Neural progenitor cell (in vitro differentiated cells): ENCODE measurements at places on chromosomes 2 and 18. TPM values are rescaled to one million over a fixed set of nuclear protein-coding genes. Genes with fewer than 3 reads are reported as not detected.

DNA sequence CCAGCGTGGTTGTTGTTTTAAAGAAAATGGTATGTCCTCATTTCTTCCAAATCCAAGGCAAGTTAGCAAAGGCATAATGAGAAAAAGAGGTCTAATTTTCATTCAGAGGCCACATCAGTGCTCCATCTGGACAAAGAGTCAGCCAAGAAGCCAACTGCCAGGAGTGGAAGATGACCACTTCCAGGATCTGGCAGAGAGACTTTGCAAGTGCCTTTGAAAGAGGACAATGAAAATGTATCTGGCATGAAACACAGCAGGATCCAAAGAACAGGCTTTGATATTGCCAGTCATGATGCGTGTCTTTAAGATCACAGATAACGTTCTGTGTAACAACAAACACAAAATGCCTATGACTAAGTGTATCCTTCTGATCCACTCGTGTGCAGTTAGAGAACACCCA, 82.8 kb downstream of the AFF3 start:
- no peaks in the 10 kb centered on the region for H3K27me3 ChIP-seq
- no peak for DNase-seq
- no peak overlapping the region for H3K27ac ChIP-seq
- no peaks in the 10 kb centered on the region for H3K36me3 ChIP-seq
- H3K4me3 ChIP-seq: no peak overlapping the region

GRCh38 chr2:98608962-98609604, 694 bp downstream of the UNC50 start:
- H3K36me3 ChIP-seq: peaks cover 4% of the 10 kb centered on the region
- H3K27me3 ChIP-seq: no peaks in the 10 kb centered on the region
- H3K4me1 ChIP-seq: peaks cover 12% of the 10 kb centered on the region
- peak overlapping the region; percentile 82 for H3K4me3 ChIP-seq
- H3K27ac ChIP-seq: peak overlapping the region; percentile 72

GRCh38 chr2:222136106-222136630, 162.6 kb downstream of the PAX3 start:
- no peaks in the 10 kb centered on the region for H3K27me3 ChIP-seq
- H3K36me3 ChIP-seq: no peaks in the 10 kb centered on the region
- H3K27ac ChIP-seq: no peak overlapping the region
- DNase-seq: peak; percentile 23

GRCh38 chr2:8589721-8590120, 92.1 kb upstream of the ID2 start:
- H3K4me3 ChIP-seq: no peak overlapping the region
- H3K36me3 ChIP-seq: no peaks in the 10 kb centered on the region
- no peaks in the 10 kb centered on the region for H3K4me1 ChIP-seq
- peaks cover 12% of the 10 kb centered on the region for H3K27me3 ChIP-seq
- H3K27ac ChIP-seq: no peak overlapping the region
- DNase-seq: no peak

The MDH1B gene
- 3.7 and 3.9 TPM in 2 replicates for total RNA-seq

The USP34 gene
- total RNA-seq: 106 and 162 TPM in 2 replicates

- no peak overlapping the region for H3K27ac ChIP-seq
- H3K36me3 ChIP-seq: no peaks in the 10 kb centered on the region
- no peaks in the 10 kb centered on the region for H3K27me3 ChIP-seq
- peaks cover 13% of the 10 kb centered on the region for H3K4me1 ChIP-seq
- DNase-seq: no peak
Measured at GRCh38 chr2:69584127-69584889, 59.2 kb downstream of the AAK1 start.

- peak overlapping the region; percentile 93 for H3K4me3 ChIP-seq
- peaks cover 34% of the 10 kb centered on the region for H3K4me1 ChIP-seq
- H3K27me3 ChIP-seq: peaks cover 63% of the 10 kb centered on the region
- no peak for DNase-seq
Measured at GRCh38 chr2:63049970-63050333, 678 bp upstream of the OTX1 start.

The ZNF638 gene
- 301 and 362 TPM in 2 replicates for total RNA-seq

- H3K27ac ChIP-seq: no peak overlapping the region
- no peaks in the 10 kb centered on the region for H3K36me3 ChIP-seq
- H3K4me1 ChIP-seq: peaks cover 6% of the 10 kb centered on the region
- DNase-seq: no peak
- H3K27me3 ChIP-seq: no peaks in the 10 kb centered on the region
Measured at GRCh38 chr2:215851082-215851481, 162.3 kb downstream of the MREG start.

- no peak overlapping the region for H3K27ac ChIP-seq
- peaks cover 7% of the 10 kb centered on the region for H3K4me1 ChIP-seq
- no peak overlapping the region for H3K4me3 ChIP-seq
- DNase-seq: peak; percentile 24
- no peaks in the 10 kb centered on the region for H3K27me3 ChIP-seq
- no peaks in the 10 kb centered on the region for H3K36me3 ChIP-seq
Measured at GRCh38 chr2:4937550-4937949, 754.6 kb upstream of the SOX11 start.

DNA sequence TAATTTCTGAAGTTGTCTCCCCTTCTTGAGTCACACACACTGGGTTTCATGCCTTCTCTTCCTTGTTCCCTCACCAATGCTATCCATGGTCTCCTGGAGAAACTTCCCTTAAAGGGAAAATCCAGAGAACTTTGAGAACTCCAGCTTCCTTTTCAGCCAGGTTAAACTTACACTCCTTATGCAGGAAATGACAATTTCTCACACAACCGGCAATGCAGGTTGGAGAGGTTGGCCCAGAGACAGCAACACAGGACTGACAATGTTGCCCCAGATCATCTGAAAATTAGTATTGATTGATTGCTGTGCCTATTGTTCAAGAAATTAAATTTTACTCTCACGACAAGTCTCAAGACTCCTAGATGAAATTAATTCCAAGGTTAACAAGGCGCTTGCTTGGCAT, 292.2 kb downstream of the NYAP2 start:
- no peaks in the 10 kb centered on the region for H3K36me3 ChIP-seq
- no peaks in the 10 kb centered on the region for H3K4me1 ChIP-seq
- H3K27ac ChIP-seq: no peak overlapping the region
- H3K4me3 ChIP-seq: no peak overlapping the region
- no peaks in the 10 kb centered on the region for H3K27me3 ChIP-seq
- DNase-seq: no peak

The BIRC6 gene
- 69.4 and 105 TPM in 2 replicates for total RNA-seq

DNA sequence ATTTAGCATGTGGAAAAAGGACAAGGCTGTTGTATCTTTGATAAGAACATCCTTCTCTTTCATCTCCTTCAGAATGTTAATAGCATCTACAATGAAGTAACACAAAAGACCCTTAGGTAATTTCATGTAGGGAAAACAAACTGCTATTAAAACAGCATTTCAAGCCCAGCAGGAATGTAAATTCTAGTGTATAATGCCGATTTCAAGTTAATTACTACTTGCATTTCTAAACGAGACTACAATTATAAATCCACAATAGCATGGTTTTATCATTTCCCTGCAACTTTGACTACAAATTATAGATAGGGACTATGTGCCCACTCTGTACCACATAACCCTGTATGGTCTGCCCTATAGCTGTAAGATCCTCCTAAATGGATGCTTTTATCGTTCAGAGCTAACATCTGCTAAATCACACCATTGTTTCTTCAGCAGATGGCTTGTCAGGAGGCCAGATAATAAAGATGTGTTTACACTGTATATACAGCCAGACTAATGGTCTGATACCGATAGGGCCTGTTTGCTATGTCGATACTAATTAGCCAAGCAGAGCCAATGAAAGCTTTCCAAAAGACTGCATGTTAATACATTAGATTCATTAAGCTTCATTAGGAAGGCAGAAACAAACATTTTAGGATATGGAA, 51.9 kb downstream of the LRPPRC start:
- no peak overlapping the region for H3K4me3 ChIP-seq
- H3K4me1 ChIP-seq: no peaks in the 10 kb centered on the region
- H3K27ac ChIP-seq: peak overlapping the region; percentile 34
- H3K36me3 ChIP-seq: peaks cover 44% of the 10 kb centered on the region
- no peaks in the 10 kb centered on the region for H3K27me3 ChIP-seq
- DNase-seq: no peak

- H3K27me3 ChIP-seq: no peaks in the 10 kb centered on the region
- no peak overlapping the region for H3K4me3 ChIP-seq
- H3K4me1 ChIP-seq: peaks cover 16% of the 10 kb centered on the region
- no peak for DNase-seq
- no peak overlapping the region for H3K27ac ChIP-seq
- no peaks in the 10 kb centered on the region for H3K36me3 ChIP-seq
Measured at GRCh38 chr2:207469451-207469850, 60.3 kb upstream of the CREB1 start.

GRCh38 chr2:79105259-79105658, 15.0 kb upstream of the REG1A start:
- H3K36me3 ChIP-seq: no peaks in the 10 kb centered on the region
- H3K27ac ChIP-seq: no peak overlapping the region
- no peak overlapping the region for H3K4me3 ChIP-seq
- peaks cover 4% of the 10 kb centered on the region for H3K4me1 ChIP-seq
- no peaks in the 10 kb centered on the region for H3K27me3 ChIP-seq

- H3K4me3 ChIP-seq: no peak overlapping the region
- DNase-seq: no peak
- H3K27ac ChIP-seq: no peak overlapping the region
- H3K36me3 ChIP-seq: no peaks in the 10 kb centered on the region
- H3K4me1 ChIP-seq: no peaks in the 10 kb centered on the region
Measured at GRCh38 chr2:208570066-208570465, 163.5 kb downstream of the PTH2R start.

The NGEF gene
- 3.2 and 4.3 TPM in 2 replicates for total RNA-seq

GRCh38 chr2:85783796-85784195, 30.0 kb downstream of the ATOH8 start:
- H3K4me1 ChIP-seq: no peaks in the 10 kb centered on the region
- H3K27ac ChIP-seq: no peak overlapping the region
- DNase-seq: no peak

DNA sequence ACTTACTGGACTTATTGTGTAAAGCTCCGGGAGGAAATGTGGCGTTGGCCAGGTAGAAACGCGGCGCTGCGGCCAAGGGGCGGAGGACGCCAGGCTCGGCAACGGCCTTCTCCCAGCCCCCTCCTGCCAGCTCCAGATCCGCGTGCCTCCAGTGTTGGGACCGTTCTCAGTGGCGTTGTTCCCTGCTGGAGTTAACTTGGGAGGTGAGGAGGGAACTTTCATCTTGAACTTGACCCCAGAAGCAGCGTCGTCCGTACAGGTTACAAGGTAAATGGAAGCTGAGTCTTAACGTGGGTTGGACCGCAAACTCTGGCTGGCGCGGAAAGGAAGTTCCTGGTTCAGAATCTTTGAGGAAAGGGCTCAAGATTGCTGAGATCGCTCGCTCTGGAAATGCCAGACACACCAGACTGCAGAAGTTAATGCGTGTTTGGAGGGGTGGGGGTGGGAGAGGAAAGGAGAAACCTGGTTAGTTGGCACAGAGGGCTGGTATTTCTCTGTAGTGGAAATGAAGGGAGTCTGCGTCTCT, 1.3 kb downstream of the TANC1 start:
- H3K4me3 ChIP-seq: peak overlapping the region; percentile 83
- peaks cover 81% of the 10 kb centered on the region for H3K27me3 ChIP-seq
- peaks cover 22% of the 10 kb centered on the region for H3K4me1 ChIP-seq
- H3K36me3 ChIP-seq: no peaks in the 10 kb centered on the region
- H3K27ac ChIP-seq: no peak overlapping the region

- peak overlapping the region; percentile 70 for H3K4me3 ChIP-seq
- H3K4me1 ChIP-seq: peaks cover 3% of the 10 kb centered on the region
- no peak overlapping the region for H3K27ac ChIP-seq
- DNase-seq: peak; percentile 44
- H3K36me3 ChIP-seq: no peaks in the 10 kb centered on the region
- H3K27me3 ChIP-seq: peaks cover 61% of the 10 kb centered on the region
Measured at GRCh38 chr2:157627594-157628476, 829 bp downstream of the ACVR1C start.

The SH3BP4 gene
- total RNA-seq: 50.4 and 53.4 TPM in 2 replicates

- peak overlapping the region; percentile 65 for H3K27ac ChIP-seq
- DNase-seq: peak; percentile 17
- peaks cover 28% of the 10 kb centered on the region for H3K4me1 ChIP-seq
- no peaks in the 10 kb centered on the region for H3K27me3 ChIP-seq
Measured at GRCh38 chr2:14673351-14673875, 40.9 kb downstream of the LRATD1 start.

The GPR35 gene
- total RNA-seq: 0.34 and 0.74 TPM in 2 replicates

DNA sequence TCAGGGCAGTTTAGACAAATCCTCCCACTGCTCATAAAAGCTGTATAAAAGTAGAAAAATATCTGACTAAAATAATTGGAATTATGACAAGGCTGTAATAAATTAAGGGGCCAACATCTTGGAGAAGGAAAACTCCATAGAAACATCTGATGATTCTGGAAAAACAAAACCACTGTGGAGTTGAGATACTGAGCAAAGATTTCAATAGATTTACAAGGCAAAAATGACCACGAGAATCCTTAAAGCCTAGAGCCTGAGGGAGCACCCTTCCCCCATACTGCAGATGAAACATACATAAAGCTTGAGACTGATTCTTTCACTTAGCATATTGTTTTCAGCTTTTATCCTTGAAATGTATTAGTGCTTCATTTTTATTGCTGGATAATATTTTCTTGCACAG, 286.4 kb upstream of the MMADHC start:
- H3K27me3 ChIP-seq: no peaks in the 10 kb centered on the region
- DNase-seq: no peak
- no peak overlapping the region for H3K27ac ChIP-seq
- no peak overlapping the region for H3K4me3 ChIP-seq
- H3K4me1 ChIP-seq: no peaks in the 10 kb centered on the region

DNA sequence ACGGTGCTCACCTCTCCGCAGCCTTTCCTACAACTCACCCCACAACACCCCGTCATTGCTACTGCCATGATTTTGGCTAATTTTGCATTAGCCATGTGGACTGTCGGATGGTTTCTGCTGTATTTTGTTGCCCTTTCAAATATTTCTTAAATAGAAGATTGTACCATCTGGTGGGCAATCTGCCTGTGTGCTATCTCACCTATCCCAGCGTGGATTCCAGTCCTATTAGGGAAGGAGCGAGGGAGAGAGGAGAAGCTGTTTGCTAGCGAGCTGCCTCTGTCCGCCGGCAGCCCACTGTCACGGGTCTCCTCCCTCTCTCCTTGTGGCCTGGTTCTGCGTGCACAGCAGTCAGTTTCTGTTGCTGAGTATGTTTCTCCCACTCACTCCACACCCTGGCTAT, 336.2 kb downstream of the TXNL1 start:
- H3K27ac ChIP-seq: no peak overlapping the region
- no peak overlapping the region for H3K4me3 ChIP-seq
- no peaks in the 10 kb centered on the region for H3K36me3 ChIP-seq
- no peaks in the 10 kb centered on the region for H3K27me3 ChIP-seq

The GRB14 gene
- total RNA-seq: 3.4 and 4.5 TPM in 2 replicates

GRCh38 chr2:6525475-6525964, 340.2 kb downstream of the CMPK2 start:
- DNase-seq: peak; percentile 26
- peaks cover 19% of the 10 kb centered on the region for H3K4me1 ChIP-seq
- H3K27ac ChIP-seq: no peak overlapping the region
- H3K4me3 ChIP-seq: no peak overlapping the region
- H3K27me3 ChIP-seq: no peaks in the 10 kb centered on the region

The TRIM43 gene
- not detected in 2 replicates for total RNA-seq

GRCh38 chr18:31049189-31049588, 6.6 kb upstream of the DSC3 start:
- no peak overlapping the region for H3K27ac ChIP-seq
- H3K27me3 ChIP-seq: peaks cover 17% of the 10 kb centered on the region
- no peaks in the 10 kb centered on the region for H3K4me1 ChIP-seq
- no peak overlapping the region for H3K4me3 ChIP-seq
- DNase-seq: no peak
- H3K36me3 ChIP-seq: no peaks in the 10 kb centered on the region
